ENCODE measurements at places on chromosomes 16 and 17.

- peak; percentile 20 for DNase-seq
These were observed 8.1 kb upstream of the EFCAB13 start for GRCh38 chr17:47315451-47316266.

- DNase-seq: peak; percentile 40
These were observed at the start of gene MEIOB for GRCh38 chr16:1871974-1872635. Gene MEIOB (minus strand): TSS chr16:1872164. CDS start chr16:1868175, 3,989 bp downstream.

DNA sequence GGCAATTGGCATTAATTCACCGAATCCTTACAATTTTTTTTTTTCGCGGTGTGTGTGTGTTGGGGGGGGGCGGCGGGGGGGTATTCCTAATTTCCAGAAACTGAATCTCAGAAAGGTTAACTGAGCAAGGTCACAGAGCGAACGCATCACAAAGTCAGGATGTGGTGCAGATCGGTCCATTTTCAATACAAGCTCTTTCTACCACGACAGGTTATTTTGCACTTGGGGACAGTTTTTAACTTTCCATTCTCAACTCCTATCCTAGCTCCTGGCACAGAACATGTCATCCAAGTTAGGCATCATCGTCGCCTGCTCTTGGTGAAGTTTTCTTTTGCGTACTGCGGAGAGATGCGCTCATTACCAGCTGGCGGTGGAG lies 15.4 kb upstream of the ERN1 start:
- no peak for DNase-seq

DNA sequence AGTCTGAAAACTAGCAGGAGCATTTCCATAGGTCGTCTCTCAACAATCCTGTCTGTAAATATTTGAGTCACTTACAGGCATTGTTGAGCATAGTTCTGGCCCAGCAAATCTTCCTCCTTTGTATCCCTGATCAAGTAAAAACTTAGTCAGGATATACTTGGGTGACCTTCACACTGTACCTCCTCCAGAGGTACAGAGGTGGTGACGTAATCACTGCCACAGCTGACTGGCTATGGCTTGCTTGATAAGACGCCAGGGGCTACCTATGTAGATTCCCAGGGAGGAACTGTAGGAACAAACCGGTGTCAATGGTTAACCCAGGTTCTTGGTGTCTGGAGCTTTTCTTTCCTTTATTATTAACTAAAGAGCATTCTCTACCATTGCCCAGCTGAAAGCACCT lies at the start of gene KCNJ16:
KCNJ16 (plus strand) TSS at position 270 of the 400 bp plus-strand sequence. CDS start 56,863 bp downstream, outside the sequence.
- DNase-seq: no peak

GRCh38 chr17:82931699-82932517 lies 92.1 kb upstream of the ZNF750 start:
- DNase-seq: no peak

GRCh38 chr17:77186141-77186604 lies 45.4 kb downstream of the SEC14L1 start:
- DNase-seq: no peak

- DNase-seq: no peak
These were observed 277.0 kb upstream of the PSMD7 start for GRCh38 chr16:74019612-74020011.

DNA sequence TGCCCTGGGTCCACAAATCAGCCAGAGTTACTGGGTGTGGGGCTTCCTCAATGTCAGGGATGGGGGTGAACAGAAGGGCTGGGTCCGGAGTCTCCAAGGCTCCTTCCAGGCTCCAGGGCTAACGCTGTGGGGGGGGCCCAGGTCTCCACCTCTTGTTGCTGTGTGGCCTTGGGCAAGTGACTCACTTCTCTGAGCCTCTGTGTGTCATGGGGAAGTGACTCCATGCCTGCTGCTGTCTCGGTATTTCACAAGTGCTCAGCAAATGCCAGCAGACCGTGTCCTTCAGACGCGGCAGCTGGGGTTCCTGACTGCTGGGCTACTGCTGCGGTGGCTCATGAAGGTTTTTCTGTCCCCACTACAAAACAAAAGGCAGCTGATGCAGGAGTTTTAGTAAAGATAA lies 26.6 kb downstream of the JPH3 start:
- no peak for DNase-seq

- DNase-seq: no peak
These were observed 17.5 kb upstream of the HOXB9 start for GRCh38 chr17:48643697-48644012.

DNA sequence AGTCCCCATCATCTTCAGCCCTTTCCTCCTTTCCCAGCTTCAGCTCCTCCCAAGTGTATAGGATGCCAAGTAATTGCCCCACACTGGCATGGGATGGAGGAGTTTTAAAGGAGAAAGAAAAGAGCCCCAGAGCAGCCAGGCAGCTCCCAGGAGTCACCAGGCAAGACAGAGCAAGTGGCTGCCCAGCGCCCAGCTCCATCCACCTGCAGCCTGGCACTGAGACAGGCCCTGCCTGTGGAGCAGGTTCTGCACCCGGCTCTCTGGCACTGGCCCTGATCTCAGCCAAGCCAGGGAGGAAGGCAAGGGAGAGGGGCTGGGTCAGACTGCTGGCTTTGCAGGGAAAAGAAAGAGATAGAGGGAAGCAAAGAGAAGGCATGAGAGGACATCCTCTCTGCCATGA lies 21.7 kb downstream of the FOXN1 start:
- DNase-seq: no peak

DNA sequence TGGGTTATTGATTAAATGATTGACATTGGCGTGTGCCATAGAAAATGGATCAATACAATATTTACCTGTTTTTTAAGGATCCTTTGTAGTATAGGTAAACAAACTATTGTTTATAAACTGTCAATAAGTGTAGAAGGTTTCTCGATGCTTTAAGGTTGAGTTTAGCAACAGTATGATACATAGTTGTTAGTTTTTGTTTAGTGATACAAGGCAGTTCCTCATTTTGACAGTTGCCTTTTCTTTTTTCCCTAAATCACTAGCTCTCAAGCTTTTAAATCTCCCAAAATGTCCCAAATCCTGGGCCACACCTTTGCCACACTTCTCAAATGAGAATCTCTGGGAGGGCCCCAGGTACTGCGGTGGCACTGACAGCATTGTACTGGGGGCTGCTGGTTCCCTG lies 57.3 kb downstream of the EPN2 start:
- DNase-seq: no peak
